Urinary bladder (tissue), 4 donors: ENCODE measurements at places on chromosomes 13 and 19. TPM values are rescaled to one million over a fixed set of nuclear protein-coding genes. Genes with fewer than 3 reads are reported as not detected.

DNA sequence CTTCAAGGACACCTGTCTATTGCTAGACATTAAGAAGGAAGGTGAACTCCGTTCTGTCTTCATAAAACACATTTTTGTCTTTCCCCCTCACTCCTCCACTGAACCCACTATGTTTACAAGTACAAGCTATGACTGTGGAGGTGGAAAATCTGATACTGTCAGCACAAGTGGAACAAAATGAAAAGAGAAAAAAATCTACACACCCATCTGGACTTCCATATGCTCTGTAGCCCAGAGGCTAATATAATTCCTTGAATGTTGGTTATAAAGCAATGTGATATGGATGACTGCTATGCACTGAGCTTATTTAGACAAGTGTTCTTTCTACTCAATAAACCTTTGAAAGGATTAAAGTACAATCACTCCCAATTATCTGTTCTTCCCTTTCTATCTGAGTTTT lies 713.5 kb downstream of the DIAPH3 start:
- no peak for DNase-seq

DNA sequence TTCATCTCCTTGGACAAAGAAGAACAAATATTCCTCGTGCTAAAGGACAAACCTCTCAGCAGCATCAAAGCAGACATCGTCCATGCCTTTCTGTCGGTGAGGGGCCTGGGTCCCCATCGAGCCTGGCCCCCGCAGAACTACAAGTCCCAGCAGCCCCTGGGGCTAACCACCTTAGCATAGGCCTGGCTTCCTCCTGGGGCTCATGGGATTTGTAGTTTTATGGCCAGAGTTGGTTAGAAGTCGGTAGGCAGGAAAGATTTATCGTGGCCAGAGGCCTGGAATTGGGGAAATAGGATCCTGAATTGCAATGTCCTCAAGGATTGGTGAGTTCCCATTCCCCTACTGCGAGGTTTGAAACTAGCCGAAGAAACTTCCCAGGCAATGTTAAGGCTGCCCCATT lies 19.6 kb downstream of the TMEM150B start:
- DNase-seq, result no peak

- no peak for DNase-seq
Observed at GRCh38 chr13:23945612-23946011, 48.3 kb upstream of the C1QTNF9B start.

STOML3 gene
- total RNA-seq, result not detected

DNA sequence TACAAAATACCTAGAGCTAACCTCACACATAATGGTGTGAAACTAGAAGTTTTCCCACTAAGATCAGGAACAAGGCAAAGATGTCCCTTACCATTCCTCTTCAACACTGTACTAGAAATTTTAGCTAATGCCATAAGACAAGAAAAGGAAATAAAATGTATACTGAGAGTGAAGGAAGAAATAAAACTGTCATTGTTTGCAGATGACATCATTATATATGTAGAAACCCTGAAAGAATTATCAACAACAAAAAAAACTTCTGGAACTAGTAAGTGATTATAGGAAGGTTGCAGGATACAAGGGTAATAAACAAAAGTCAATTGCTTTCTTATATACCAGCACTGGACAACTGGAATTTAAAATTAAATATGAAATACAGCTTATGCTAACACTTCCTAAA lies 93.7 kb downstream of the TNFSF11 start:
- no peak for DNase-seq

DNA sequence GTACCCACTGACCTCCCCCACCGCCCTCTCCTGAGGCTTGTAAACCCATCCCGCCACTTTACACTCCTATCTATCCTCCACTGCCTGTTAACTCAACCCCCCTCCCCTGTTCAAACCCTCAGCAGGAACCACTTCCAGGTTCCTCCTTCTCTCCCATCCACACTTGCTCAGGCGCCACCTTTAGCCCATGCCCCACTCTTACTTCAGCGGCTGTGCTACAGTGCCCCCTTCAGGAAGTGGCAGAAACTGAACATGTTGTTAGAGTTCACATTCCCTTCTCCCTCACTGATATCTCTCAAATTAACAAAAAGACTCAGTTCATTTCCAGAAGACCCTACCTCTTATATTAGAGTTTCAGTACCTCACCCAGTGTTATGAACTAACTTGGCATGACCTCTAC lies 49.4 kb downstream of the ZNF91 start:
- DNase-seq, result no peak

- DNase-seq, result no peak
Observed at GRCh38 chr13:52738719-52739467, 727 bp downstream of the CNMD start.

DNA sequence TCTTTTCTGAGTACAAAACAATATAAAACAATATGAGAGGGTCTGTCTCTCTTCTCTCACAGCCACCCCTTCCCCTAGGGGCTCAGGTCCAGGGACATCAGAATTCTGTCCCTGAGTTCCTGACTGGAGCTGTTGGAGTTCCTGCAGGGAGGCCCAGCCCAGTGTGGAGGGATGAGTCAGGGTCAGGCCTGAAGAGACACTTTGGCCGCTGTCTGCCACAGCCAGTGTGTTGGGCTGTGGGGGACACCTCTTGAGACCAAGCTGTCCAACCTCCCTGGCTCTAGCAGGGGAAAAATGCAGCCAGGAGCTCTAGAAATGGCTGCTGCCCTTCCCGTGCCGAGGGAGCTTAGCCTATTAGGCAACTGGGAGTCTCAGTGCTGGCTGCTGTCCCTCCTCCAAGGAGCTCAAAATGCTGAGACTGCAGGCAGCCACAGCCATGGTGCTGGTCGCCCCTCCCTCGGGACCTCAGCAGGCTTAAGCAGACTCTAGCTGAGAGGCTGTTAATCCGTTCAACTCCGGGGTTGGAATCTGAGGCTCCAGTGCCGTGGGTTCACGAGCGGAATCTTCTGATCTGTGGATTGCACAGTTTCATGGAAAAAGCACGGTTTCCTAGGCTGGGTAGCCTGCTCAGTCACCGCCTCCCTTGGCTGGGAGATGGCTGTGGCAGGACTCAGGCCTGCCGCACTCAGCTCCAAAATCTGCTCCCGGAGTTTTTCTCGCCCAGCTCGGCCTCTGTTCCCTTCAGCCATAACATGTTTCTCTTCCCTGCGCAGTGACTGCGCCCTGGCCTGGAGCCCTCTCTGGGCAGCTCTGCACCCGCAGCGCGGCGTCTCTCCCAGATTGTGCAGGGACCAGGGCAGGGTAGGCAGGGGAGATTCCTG lies 3.8 kb upstream of the ZNF626 start:
- no peak for DNase-seq

DNA sequence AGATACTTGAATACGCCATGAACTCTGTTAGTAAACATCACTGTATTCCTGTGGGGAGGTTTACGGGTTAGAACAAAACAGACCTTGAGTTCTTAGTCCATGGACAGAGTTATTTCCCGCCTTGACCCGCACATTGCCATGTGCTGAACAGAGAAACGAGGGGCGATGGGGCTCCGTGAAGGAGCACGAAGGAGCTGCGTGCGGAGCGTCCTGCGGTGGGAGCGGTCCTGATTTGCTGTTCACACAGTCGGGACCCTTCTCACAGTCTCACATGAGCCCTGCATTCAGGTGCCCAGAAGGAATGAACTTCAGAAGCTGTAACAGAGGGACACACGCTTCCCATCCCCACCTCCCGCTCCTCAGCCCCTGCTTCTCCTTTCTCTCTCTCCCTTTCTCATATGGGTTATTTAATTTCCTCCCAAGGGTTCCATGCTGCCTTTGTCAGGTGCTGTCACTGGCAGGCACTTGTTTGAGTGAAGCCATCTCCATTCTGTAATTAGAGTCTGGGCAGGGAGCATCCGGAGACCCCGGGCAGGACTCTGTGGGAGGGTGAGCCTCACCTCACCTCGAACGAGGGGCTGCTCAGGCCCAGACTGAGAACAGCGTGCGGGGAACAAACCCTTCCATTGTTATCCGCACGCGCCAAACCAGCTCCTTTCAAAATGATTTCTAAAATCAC lies 76.9 kb downstream of the TEX29 start:
- DNase-seq, result no peak
